ENCODE measurements at places on chromosomes 13 and 19. TPM values are rescaled to one million over a fixed set of nuclear protein-coding genes. Genes with fewer than 3 reads are reported as not detected.

FFAR1 gene
- 0.18 TPM for total RNA-seq

NKG7 gene
- total RNA-seq, result 376 TPM

MBD3L2 gene
- total RNA-seq, result not detected

TGFB1 gene
- 108 TPM for total RNA-seq

NOVA2 gene
- not detected for total RNA-seq

CNN1 gene
- total RNA-seq, result not detected

LACC1 gene
- 2.4 TPM for total RNA-seq

PSPC1 gene
- total RNA-seq, result 82.0 TPM

ZNF224 gene
- total RNA-seq, result 20.4 TPM

KLK2 gene
- total RNA-seq, result not detected

CGB1 gene
- total RNA-seq, result not detected

WDR87 gene
- not detected for total RNA-seq

GRCh38 chr13:112441226-112441625 lies 65.1 kb downstream of the SPACA7 start:
- H3K27ac ChIP-seq, result no peak overlapping the region
- no peaks in the 10 kb centered on the region for H3K4me1 ChIP-seq
- H3K36me3 ChIP-seq, result no peaks in the 10 kb centered on the region
- H3K4me3 ChIP-seq, result no peak overlapping the region

DNA sequence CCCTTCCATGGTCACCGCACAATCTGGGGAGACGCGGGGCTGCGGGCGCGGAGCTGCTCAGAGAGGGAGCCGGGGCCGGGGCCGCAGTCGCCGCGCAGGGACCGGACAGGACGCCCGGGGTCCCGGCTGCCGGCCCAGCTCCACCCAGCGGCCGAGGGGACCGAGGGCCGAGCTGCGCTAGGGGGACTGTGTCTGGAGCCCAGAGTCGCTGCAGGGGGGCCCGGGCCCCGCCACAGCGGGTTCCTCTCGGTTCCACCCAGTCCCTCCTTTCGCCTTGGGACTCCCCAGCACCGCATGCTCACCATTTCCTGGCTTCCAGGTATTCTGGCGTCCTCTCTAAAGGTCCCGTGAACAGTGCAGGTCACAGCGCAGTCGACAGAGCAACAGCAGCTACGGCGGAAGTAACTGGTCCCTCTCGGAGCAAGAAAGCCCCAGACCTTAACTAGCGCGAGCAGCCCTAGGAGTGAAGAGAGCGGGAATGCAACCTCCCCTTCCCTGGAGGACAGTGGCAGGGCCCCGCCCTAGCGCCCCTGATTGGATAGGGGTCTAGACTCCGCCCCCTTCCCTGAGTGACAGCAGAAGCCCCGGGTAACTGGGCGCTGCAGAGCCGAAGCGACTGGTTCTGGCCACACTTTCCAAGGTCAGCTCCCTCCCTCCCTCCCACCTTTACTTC lies at the start of gene ZNF878:
ZNF878 (minus strand) TSS at position 465 of the 673 bp plus-strand sequence; CDS start at position 305, 160 bp downstream.
- no peak within 1 kb of the TSS for H3K27ac ChIP-seq
- peaks cover 5% of the 10 kb centered on the region for H3K4me1 ChIP-seq
- DNase-seq, result peak; percentile 27
- peak within 1 kb of the TSS; percentile 78 for H3K4me3 ChIP-seq
- H3K27me3 ChIP-seq, result peaks cover 3% of the 10 kb centered on the region

DNA sequence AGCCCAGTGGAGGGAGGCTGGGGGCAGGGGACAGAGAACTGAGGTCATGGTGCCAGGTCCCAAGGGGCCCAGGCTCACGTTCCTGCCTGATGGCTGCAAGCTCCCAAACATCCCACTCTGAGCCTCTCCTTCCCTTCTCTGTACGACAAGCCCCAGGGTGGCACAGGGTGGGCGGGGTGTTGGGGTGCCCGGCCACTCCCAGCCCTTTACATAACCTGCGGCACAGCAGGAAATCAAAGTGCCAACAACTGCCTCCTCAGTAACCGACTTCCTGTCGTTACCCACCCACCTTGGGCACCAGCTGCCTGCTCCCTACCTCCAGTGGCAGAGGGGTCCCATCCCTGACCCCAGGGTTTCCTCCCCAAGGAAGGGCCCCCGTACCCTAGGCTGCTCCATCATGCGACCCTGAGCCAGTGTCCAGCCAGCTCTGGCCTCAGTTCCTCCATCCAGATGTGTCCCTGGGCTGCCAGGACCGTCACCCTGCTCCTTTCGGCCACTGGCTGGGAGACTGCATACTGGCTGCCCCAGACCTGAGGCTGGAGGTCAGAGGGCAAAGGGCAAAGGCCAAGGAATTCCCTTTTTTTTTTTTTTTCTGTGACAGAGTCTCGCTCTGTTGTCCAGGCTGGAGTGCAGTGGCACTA lies 27.7 kb upstream of the NFIC start:
- H3K27ac ChIP-seq, result no peak overlapping the region
- no peaks in the 10 kb centered on the region for H3K4me1 ChIP-seq
- no peak overlapping the region for H3K4me3 ChIP-seq
- H3K36me3 ChIP-seq, result no peaks in the 10 kb centered on the region

DNA sequence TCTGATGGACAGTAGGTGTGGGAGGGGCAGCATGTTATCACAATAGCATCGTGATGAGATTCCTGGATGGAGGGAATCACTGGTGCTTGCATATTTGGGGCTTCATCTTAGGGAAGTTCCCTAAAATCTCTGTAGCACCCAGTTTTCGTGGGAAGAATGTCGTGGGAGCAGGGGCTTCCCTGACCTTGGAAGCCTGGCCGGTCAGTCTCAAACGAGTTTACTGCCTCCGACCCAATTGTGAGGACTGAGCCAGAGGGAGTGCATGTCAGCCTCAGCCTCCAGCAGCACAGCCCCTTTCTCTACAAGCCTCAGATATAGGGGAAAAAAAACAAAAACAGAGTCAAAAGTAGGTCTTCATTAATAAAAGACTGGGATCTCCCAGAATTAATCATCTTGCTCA lies 32.2 kb downstream of the COL4A2 start:
- no peak for DNase-seq
- H3K4me1 ChIP-seq, result peaks cover 33% of the 10 kb centered on the region
- H3K27ac ChIP-seq, result no peak overlapping the region
- peaks cover 5% of the 10 kb centered on the region for H3K36me3 ChIP-seq
- H3K27me3 ChIP-seq, result peaks cover 32% of the 10 kb centered on the region

- H3K4me3 ChIP-seq, result peak overlapping the region; percentile 16
- H3K4me1 ChIP-seq, result peaks cover 62% of the 10 kb centered on the region
- DNase-seq, result peak; percentile 55
- H3K27ac ChIP-seq, result peak overlapping the region; percentile 87
- H3K36me3 ChIP-seq, result peaks cover 23% of the 10 kb centered on the region
These were observed 443.9 kb downstream of the FGF9 start for GRCh38 chr13:22114630-22115311.
